ENCODE measurements at places on chromosomes 4 and X.

DNA sequence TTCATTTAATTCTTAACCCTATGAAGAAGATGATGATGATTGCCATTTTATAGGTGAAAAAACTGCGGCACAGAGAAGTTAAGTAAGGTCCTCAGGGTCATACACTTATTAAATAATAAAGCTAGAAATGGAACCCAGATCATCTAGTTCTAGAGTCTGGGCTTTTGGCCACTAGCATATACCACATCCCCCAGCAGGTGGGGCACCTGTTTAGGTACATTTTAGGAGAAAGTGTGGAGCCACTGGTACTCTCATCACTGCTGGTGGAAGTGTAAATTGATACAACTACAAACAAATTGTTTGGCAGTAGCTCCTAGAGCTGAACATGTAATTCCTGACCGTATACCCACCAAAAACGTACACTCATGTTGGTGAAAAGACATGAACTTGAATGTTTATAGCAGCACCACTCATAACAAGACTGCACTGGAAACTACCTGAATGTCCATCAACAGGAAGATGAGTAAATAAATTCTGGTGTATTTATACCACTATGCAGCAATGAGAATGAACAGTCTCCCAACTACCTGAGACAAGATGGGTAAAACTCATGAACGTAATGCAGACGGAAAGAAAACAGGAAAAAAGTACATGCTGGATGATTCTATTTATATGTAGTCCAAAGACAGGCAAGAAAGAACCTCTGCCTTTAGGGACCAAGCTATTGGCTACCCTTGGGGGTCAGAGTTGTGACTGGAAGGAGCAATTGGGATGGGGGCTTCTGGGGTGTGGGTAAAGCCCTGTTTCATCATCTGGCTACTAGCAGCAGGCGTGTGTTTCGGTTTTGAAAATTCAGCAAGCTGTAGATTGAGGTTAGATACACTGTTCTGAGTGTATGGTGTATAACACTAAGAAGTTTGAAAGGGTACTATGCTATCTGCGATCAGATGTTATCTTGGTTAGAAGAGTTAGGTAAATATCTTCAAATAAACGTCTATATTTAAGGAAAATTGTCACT, 72.3 kb upstream of the ADGRG2 start:
- DNase-seq, result no peak

DNA sequence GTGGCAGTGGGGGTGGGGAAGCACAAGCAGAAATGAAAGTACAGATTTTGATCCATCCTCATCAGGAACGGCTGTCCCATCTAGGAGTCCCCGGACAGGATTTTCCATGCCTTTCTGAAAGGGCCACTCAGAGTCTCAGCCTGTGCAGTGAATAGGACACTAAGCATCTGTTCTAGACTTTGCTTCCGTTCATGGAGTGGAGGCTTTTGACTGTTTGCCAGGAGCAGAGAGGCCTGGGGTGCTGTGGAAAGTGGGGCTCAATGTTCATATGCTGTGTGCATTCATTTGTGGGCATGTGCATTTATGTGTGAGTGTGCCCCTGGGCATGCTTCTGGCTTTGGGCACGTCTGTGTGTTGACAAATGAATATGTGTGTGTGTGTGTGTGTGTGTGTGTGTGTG, 25.6 kb upstream of the MAMLD1 start:
- no peak for DNase-seq

- DNase-seq, result no peak
Measured at GRCh38 chr4:77282305-77282704, 125.3 kb downstream of the CCNG2 start.

GRCh38 chrX:9670136-9670814, 95.4 kb downstream of the GPR143 start:
- no peak for DNase-seq

DNA sequence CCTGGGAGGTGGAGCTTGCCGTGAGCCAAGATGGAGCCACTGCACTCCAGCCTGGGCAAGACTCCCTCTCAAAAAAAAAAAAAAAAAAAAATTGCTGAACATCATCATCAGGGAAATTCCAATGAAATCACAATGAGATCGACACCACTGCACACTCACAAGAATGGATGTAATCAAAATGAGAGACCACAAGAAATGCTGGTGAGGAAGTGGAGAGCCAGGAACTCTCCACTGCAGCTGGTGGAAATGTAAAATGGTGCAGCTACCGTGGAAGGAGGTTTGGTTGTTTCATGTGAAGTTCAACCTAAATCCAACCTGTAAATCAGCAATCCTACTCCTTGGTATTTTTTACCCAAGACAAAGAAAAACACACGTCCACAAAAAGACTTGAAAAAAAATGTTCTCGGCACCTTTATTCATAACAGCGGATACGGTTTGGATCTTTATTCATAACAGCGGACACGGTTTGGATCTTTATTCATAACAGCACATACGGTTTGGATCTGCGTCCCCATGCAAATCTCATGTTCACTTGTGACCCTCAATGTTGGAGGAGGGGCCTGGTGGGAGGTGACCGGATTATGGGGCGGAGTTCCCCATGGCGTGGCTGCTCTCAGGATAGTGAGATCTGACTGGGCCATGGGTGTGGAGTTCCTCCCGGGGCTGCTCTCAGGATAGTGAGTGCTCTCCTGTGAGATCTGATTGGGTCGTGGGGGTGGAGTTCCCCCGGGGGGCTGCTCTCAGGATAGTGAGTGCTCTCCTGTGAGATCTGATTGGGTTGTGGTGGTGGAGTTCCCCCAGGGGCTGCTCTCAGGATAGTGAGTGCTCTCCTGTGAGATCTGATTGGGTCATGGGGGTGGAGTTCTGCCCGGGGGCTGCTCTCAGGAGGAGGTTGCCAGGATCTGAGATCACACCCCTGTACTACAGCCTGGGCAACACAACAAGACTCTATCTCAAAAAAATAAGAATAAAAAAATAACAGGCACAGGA, 7.7 kb downstream of the GAK start:
- DNase-seq, result no peak

DNA sequence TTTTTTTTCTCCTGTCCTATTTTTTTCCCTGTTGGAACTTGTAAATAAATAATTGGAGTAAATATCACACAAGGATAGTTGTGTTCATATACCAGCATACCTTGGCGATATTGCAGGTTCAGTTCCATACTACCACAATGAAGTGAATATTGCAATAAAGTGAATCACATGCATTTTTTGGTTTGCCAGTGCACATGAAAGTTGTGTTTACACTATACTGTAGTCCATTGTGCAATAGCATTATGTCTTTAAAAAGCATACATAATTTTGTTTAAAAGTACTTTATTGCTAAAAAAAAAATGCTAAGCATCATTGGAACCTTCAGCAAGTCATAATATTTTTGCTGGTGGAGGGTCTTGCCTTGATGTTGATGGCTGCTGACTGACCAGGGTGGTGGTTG, 88.6 kb downstream of the GSTCD start:
- no peak for DNase-seq

DNA sequence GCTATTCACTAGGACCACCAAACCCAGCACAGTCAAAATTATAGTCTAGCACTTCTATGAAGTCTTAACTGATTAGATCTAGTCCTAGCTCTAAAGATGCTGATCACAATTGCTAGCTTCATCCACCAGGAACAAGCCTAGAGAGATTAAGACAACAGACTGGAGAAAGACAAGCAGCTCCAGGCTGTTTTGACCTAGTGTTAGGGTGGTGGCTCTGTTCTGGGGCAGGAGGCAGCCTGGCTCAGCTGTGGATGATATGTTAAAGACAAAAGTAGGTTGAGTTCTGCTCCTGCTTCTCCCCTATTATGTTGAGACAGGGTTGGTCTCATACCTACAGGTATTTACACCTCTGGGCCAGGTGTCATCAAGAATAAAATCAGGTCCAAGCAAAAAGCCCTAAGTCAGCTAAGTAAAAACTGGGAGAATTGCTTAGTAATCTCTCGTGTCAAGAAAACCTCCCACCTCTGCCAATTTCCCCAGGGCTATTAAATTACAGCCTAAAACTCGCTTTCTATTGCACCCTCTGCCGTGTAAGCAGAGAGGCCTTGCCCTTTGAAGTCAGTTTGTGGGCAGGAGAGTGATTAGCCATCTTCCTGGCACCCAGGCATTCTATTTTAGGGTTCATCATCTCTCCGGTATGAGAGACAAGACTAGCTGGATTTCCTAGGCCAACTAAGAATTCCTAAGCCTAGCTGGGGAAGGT, 39.9 kb downstream of the RAB40AL start:
- DNase-seq, result no peak

Measured in HT-29 (cell line).